ENCODE measurements at places on chromosomes 1 and 21.

GRCh38 chr1:237152506-237153335, 110.7 kb downstream of the RYR2 start:
- DNase-seq: no peak

- DNase-seq: no peak
These were observed 89.7 kb upstream of the BCL9 start for GRCh38 chr1:147451628-147452027.

GRCh38 chr1:27876341-27877114, 4.2 kb downstream of the THEMIS2 start:
- no peak for DNase-seq

DNA sequence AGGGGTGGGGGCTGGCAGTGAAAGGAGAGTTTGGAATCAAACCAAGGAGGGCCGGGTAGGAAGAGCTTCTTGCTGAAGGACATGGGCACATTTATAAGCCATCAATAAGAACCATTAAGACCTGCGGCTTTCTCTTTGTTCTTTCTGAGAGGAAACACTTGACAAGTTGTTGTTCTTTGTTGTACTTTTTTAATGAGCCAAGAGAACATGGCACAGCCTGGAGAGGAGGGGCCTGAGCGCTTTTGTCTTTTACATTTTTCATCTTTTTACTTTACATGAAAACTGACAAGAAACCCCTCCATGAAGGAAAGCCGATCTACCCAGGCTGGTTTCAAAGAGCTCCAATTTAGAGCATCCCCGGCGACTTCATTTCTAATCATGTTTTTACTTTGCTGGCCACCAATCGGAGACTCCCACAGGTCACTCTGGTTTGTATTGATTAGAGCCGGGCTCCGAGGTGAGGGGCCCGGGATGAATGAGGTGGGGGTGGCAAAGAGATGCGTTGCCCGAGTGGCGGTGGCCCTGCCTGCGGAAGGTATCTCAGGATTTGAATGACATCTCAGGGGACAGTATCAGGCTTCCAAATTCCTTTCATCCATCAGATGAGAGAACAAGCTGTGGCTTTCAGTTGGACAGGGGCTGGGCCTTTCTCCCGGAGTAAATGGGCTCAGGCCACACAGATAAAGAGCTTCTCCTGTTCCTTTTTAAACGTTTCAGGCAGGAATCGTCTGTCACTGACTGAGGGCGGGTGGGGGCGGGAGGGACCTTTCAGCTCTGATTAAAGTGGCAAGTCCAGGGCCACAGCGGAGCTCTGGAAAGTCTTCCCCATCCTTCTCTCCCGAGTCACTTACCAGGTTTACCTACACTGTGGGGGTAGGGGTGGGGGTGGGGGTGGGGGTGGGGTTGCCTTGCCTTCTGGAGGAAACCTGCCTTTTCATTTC, 138.8 kb upstream of the ARHGEF16 start:
- no peak for DNase-seq

DNA sequence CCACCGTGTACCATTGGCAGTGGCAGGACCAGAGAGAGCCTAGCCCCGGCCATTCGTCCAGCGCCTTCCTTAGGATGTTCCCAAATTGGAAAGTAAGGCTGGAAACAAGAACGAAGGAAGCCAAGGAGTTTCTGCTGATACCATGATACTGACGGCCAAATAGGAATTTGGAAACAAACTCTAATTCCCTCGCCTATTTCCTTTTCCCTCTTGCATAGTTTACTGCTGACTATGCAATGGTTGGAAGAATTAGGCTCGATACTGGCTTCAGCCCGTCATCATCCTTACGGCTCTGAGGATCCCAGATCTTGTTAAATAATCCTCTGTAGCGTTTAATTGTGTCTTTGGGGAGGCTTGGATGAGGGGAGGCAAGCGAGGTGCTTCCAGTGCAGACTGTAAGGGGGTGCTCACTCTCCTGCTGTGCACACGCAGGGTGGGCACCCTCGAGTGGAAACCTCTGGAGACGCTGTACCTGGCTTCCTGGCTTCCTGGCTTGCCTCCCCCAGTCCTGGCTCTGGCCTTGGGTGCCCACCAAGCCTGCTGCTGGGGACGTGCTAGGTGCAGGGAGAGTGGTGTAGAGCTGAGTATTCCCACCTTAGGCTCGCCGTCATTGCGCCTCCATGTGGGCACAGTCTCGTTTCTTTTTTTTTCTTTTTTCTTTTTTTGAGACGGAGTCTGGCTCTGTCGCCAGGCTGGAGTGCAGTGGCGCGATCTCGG, 27.4 kb upstream of the CAMTA1 start:
- DNase-seq: no peak

DNA sequence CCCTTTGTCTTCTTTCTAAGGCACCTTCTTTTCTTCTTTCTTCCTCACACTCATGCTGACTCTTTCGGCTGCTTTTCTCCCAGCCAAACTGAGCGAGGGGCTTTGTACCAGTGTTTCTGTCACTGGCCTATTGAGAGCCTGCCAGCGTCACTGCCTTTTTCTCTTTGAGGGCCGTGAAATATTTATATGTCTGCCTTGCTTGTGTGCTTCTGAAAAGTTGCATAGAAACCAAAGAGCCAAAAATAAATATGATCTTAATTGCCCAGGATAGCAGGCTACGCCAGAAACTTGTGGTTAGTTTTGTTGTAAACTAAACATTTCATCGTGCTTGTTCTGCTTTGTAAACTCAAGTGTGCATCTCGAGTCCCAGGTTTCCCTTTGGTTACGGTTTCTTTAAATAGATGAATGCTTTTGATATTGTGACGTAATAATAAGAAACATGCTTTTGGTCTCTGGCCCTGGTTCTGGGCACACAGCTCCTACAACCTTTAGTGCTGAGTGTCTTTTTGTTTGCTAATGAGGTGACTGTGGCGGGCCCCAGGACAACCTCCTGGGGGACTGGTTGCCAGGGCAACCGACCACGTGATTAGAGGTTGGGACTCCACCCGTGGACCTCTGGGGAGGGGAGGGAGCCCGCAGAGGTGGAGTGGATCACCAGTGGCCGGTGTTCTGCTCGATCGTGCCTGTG, 10.8 kb downstream of the SLC37A1 start:
- DNase-seq: no peak

DNA sequence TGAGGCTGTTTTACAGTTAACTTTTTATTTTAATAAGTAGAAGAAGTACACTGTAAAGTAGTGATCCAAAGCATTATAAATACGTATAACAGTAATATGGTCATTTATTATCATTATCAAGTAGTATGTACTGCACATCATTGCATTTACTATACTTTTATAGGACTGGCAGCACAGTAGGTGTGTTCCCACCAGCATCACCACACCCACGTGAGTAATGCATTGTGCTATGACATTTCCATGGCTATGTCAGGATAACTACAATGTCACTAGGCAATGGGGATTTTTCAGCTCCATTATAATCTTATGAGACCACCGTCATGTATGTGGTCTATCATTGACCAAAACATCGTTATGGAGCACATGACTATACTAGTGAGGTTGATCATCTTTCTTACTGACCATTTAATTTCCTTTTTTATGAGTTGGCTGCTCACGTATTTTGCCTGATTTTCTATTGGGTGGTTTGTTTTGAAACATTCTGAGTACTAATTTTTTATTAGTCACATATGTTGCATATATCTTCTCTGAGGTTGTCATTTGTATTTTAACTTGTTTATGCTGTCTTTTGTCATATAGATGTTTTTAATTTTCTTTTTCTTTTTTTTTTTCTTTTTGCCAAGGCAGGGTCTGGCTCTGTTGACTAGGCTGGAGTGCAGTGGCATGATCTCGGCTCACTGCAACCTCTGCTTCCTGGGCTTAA, 25.3 kb upstream of the SHCBP1L start:
- no peak for DNase-seq

DNA sequence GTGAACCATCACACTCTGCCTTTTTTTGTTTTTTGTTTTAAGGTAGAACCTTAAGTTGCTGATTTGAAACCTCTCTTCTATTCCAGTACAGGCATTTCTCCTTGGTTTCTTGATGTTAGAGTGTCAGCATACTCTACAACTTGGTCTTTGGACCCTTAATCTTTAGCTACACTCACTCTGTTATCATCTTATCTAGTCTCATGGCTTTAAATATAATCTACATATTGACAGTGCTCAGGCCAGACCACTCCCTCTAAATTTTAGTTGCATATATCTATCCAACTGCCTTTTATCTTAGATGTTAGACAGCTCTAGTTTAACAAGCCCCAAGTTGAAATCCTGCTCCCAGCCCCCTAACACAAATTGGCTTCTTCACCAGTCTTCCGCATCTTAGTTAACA, 22.1 kb downstream of the NME7 start:
- no peak for DNase-seq
